ENCODE measurements at places on chromosomes 6 and 20.

GRCh38 chr20:17024513-17025119 lies 202.2 kb upstream of the PCSK2 start:
- no peak for DNase-seq

- DNase-seq = no peak
Measured at GRCh38 chr6:148296771-148297170, 45.9 kb upstream of the SASH1 start.

DNA sequence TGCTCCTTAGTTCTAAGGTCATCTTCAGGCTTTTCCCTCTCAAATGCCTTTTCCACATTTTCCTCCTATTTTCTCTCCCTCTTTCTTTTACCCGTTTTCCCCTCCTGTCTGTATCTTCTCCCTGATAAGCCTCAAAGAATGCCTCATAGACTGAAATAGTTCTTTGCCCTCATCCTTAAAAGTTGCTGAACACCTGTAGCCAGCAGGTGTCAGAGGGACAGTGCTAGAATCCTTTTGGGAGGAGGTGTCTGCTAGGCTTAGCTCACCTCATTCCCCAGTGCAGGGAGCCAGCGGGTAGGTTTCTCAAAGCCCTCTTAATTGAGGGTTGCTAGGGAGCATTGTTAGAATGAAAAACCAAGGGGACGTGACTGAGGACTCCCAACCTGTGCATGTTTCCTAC lies 204.0 kb downstream of the TSHZ2 start:
- no peak for DNase-seq

DNA sequence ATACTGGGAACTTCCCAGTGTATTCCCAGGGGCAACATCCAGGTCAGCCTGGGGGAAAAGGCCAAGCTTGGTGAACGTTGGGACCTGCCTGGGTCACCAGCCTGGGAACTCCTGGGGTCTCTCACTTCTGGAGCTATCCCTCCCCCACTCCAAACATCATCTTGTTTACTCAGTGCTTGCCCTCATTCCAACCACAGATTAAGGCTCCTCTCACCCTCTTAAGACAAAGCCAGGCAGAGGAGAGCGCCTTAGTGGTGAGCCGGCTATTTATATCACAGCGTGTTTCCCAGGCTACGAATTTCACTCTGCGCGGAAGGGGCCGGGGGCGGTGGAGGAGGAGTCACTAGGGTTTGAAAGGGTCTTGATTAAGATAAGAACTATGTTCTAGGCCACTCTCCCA lies 12.1 kb downstream of the PRPH2 start:
- DNase-seq = no peak

DNA sequence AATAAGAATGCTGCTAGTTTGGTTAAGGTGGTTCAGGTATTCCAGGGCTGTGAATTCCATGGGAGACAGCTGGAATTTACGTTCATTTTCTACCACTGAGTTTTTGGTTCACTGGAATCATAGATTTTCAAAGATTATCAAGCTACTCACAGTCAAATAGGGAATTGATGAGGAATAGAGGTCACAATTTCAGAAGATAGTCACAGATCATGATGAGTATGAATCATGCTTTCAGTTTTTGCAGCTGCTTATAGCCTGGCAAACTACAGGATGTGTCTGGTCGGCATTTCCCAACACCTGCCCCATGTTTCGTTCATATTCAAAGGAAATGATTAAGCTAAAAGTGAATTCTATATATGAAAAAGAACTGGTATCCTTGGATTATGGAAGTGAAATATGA lies 58.7 kb downstream of the BCKDHB start:
- no peak for DNase-seq

DNA sequence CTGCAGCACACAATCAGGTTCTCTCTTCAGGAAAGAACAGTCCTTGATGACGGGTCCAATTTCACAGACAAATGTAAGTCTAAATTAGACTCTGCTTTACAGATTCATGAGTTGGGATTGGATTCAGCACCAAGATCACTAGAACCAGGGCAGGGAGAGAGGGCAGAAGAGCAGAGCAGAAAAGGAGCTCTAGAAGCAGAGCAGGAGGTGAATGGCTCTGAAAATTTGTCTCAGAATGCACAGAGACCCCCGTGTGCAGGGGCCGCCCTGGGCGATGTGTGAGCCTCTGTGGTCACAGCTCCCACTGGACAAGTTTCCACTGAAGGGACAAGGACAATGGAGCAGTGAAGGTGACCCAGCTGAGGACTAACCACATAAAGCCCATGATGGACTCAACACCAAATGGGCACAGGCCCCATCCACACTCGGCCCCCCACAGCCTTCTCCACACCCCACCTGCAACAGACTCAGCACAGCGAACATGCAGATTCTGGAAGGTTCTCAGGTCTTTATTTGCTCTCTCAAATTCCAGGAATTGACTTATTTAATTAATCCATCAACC lies 3.5 kb downstream of the HLA-B start:
- DNase-seq = no peak

DNA sequence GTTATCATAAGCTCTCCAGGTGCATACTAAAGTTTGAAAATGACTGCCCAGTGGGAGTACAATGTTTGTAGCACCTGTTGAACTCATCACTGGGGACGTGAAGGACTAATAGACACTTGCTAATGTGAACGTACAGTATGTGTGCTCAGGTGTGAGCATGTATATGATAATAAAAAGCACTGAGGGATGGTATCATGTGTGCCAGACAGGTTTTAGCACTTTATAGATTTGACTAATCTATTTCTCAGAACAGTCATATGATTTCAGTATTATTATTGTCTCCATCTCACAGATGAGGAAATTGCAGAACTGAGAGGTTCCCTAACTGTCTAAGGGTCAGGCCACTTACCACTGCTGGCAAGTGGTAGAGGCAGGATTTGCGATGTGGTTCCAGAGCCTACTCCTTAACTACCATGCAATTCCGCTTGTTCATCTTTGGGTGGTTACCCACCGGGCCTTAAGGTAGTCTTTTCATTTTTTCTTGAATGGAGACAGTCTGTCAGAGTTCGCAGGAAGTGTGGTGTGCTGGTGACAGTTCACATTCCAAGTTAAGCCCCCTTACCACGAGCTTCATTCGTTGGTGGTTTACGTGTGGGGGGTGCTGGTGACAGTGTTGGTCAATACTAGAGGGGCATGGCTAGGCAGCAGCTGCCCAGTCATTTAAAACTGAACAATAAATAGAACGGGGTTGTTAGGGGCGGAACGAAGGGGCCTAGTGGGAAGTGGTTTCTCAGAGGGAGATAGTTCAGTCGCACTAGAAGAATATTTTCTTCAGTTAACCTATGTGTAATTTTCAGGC lies 46.8 kb downstream of the RREB1 start:
- DNase-seq = no peak

- DNase-seq = no peak
Measured at GRCh38 chr6:52417675-52418111, 2.4 kb upstream of the EFHC1 start.

GRCh38 chr6:32940656-32941213 lies at the start of gene HLA-DMB:
HLA-DMB (minus strand) TSS chr6:32941028; CDS start chr6:32940807, 221 bp downstream.
- DNase-seq = no peak

All from stimulated activated CD8-positive, alpha-beta memory T cell treated with anti-CD3 and anti-CD28 coated beads, Interleukin-4, amount 100 ng/mL, for 4 hours (primary cell).